ENCODE measurements at places on chromosomes 6 and 20.

- DNase-seq, result no peak
Observed at GRCh38 chr6:25537349-25538018, 114.5 kb upstream of the SCGN start.

DNA sequence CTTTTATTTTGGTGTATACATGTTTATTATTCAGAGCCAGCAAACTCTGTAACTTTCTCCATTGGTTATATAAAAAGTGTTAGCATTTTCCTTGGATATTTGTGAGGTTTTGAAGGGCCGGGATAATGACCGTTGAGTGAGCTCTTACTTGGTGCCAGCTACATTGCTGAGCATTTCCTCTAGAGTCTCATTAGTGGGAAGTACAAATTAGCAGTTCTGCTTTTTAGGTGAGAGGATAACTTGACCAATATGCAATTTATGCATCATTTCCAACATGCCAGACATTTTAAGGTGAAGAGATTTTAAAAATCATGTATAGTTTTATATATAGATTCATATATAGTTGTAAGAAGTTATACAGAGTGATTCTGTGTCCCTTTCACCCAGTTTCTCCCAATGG lies 84.3 kb downstream of the CARMIL1 start:
- DNase-seq, result no peak

- DNase-seq, result peak; percentile 23
Observed at GRCh38 chr20:36919715-36920333, 31.7 kb downstream of the SAMHD1 start.

- no peak for DNase-seq
Observed at GRCh38 chr20:676315-676937, 824 bp upstream of the SCRT2 start.
